ENCODE measurements at places on chromosomes 7 and 10. TPM values are rescaled to one million over a fixed set of nuclear protein-coding genes. Genes with fewer than 3 reads are reported as not detected.
A peak's percentile ranks its signal among the peaks of the same experiment; 100 is the strongest.

DNA sequence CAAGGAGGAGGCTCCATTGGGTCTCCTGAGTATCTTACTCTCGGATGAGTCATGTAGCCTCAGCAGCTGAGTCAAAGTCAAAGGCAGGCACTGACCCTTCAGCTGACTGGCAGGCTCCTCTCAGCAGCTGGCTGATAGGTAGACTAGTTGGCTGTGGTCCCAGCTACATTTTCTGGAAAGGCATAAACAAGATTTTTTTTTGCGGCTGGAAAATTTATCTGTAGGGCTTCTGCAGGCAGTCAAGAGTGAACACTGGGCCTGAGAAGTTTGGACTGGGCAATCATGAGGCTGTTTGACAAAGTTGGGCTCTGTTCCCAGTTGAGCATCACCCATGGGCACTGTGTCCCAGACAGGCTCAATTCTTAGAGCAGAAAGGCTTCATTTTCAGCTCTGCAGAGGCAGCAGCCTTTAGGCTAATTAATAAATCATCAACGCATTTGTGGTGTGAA is 796.2 kb downstream of the CCSER2 start:
- H3K27me3 ChIP-seq = no peaks in the 10 kb centered on the region
- no peak for DNase-seq
- no peaks in the 10 kb centered on the region for H3K4me1 ChIP-seq
- H3K36me3 ChIP-seq = no peaks in the 10 kb centered on the region
- no peak overlapping the region for H3K4me3 ChIP-seq

Gene GHRHR
- total RNA-seq = not detected

- H3K27me3 ChIP-seq = no peaks in the 10 kb centered on the region
- H3K4me1 ChIP-seq = peaks cover 13% of the 10 kb centered on the region
- peaks cover 6% of the 10 kb centered on the region for H3K36me3 ChIP-seq
- DNase-seq = peak; percentile 12
- H3K27ac ChIP-seq = no peak overlapping the region
These were observed 4.3 kb downstream of the NOC3L start for GRCh38 chr10:94358480-94358879.

DNA sequence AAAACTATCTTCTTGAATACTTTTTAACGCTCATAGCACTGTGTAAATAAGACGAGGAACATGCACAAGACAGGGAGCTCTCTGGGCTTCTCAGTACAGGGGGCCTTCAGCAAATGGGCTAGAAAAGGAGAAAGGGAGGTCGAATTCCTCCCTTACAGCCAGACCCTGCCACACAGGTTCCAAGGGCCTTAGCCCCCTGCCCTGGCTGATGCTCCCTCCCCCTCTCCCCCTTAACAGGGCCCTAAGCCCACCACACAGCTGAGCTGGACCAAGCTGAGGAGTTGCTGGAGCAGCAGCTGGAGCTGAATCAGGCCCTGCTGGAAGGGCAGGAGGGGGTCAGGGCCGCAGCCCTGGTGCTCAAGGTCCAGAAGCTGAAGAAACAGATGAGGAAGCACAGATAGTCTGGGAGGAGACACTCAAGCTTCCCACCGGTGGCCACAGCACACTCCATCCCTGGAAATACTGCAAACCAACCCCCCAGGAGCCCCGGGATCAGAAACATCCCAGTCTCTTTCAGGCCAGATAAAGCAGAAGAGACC is 153.9 kb downstream of the SNX13 start:
- H3K4me1 ChIP-seq = no peaks in the 10 kb centered on the region
- DNase-seq = no peak
- no peak overlapping the region for H3K27ac ChIP-seq
- H3K27me3 ChIP-seq = no peaks in the 10 kb centered on the region
- no peaks in the 10 kb centered on the region for H3K36me3 ChIP-seq

Gene PRKG1
- total RNA-seq = 46.3 TPM

Gene PRTFDC1
- 19.6 TPM for total RNA-seq

DNA sequence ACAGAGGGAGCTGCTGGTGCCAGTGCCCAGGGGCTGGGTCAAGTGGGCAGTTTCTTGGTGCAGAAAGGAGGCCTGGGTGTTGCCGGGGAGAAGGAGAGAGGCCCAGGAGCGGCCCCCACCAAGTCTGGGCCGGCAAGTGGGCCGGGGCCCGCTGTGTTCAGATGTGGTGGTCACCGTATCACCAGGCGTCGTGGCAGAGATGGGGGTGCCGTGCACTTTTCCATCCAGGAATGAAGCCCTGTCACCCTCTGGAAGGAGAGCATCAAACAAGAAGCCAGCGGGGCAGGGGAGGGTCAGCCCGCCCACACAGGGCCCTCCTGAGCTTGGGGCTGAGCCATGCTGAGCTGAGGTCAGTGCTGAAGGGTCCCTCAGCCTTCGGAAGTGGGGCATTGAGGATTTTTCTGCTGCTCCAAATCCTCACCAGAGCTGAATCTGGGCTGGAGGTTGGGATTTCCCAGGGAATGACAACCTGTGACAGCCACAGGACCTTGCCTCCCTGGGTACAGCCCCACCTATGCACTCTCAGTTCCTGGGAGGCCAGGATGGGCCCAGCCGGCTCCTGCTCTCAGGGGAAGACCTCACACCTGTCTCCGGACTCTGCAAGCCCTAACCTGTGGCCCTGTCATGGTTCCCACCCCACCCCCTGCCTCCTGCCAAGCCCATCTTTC is 27.9 kb upstream of the INPP5A start:
- DNase-seq = no peak
- no peaks in the 10 kb centered on the region for H3K27me3 ChIP-seq
- no peaks in the 10 kb centered on the region for H3K36me3 ChIP-seq
- peaks cover 4% of the 10 kb centered on the region for H3K4me1 ChIP-seq
- no peak overlapping the region for H3K4me3 ChIP-seq

Gene EPHB4
- 128 TPM for total RNA-seq

Gene JCAD
- total RNA-seq = 3.5 TPM

DNA sequence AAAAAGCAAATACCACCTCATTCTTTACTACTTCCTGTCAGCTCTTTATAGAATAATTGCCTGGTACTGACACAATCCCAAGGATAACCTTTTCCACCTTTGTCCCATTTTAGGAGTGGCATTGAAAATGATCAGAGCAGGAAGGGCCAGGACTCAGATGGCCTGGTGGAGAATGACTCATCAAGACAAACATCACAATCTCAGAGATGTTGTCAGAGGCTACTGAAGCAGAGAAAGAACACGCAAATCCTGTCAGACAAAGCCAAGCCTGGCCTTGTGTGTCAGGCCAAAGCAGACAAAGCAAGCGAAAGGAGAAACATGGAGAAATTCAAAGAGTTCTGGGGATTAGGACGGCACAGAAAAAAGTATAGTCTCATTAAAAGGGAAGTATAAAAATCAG is 40.9 kb downstream of the NSUN6 start:
- H3K27me3 ChIP-seq = no peaks in the 10 kb centered on the region
- H3K27ac ChIP-seq = peak overlapping the region; percentile 25
- peaks cover 10% of the 10 kb centered on the region for H3K4me1 ChIP-seq
- DNase-seq = peak; percentile 55

Gene SUGCT
- total RNA-seq = 0.87 TPM

DNA sequence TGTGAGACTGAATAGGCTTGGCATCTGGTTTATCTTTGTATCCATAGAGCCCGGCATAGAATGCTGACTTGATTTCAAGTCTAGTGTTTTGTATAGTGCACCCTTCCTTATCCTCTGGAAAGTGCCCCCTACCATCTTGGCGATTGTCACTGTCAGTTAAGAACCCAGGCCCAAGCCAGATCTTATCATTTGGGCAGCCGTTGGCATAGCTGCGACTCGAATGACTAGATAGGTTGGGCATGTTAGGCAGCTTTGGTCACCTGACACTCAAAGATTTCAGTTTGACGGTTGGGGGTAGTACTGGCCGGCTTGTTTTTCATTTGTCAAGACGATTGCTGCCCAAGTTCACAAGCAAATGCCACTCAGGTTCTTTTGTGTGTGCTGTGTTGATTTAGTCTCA is 6.6 kb downstream of the NIPSNAP2 start:
- H3K27me3 ChIP-seq = no peaks in the 10 kb centered on the region
- H3K4me1 ChIP-seq = peaks cover 15% of the 10 kb centered on the region
- DNase-seq = no peak
- no peak overlapping the region for H3K4me3 ChIP-seq
- no peak overlapping the region for H3K27ac ChIP-seq

Gene TMEM270
- total RNA-seq = not detected

DNA sequence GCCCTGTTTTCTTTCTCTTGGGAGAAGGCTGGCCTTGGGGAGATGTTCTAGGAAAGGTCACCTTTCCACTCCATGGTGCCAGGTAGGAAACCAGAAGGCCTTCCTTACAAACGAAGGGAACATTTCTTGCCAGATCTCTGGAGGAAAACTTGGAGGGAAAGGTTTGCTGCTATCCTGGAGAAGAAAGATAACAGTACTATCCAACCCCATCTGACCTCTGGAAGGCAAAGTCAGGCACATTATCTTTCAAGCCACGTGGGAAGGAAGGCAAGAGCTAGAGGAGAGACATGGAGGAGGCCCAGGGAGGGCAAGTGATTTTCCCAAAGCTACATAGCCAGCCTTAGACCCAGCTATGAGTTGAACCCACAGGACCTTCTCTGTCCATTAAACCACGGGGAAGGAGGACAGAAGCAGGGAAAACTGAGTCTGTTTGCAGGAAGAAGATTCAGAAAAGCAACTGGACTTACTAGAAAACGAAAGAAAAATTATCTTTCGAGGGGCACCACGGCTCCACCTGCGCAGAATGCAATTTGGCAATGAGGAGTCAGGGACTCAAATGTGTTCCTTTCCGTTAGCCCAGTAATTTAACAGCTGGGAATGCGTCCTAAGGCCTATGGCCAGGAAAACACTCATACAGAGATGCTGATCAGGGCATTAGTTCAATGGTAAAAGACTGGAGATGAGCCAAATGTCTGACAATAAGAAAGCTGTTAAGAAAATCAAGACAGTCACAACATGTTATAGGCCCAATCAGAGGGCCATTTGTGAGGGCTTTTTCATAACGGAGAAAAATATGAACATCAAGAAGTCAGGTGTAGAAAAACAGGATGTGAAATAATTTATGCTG is 32.0 kb upstream of the PSAP start:
- DNase-seq = no peak
- H3K4me1 ChIP-seq = peaks cover 12% of the 10 kb centered on the region
- no peaks in the 10 kb centered on the region for H3K36me3 ChIP-seq
- H3K27me3 ChIP-seq = no peaks in the 10 kb centered on the region

- H3K27me3 ChIP-seq = no peaks in the 10 kb centered on the region
- H3K27ac ChIP-seq = no peak overlapping the region
- no peak overlapping the region for H3K4me3 ChIP-seq
- DNase-seq = no peak
- no peaks in the 10 kb centered on the region for H3K4me1 ChIP-seq
These were observed 14.2 kb downstream of the DNAJC9 start for GRCh38 chr10:73232887-73233286.

GRCh38 chr10:70480239-70480861 is 1.8 kb downstream of the PALD1 start:
- peak overlapping the region; percentile 60 for H3K4me3 ChIP-seq
- no peak for DNase-seq
- H3K4me1 ChIP-seq = peaks cover 68% of the 10 kb centered on the region
- peak overlapping the region; percentile 78 for H3K27ac ChIP-seq

GRCh38 chr10:124292911-124293615 is 125.7 kb downstream of the OAT start:
- no peak overlapping the region for H3K27ac ChIP-seq
- H3K4me3 ChIP-seq = no peak overlapping the region
- H3K4me1 ChIP-seq = no peaks in the 10 kb centered on the region
- H3K27me3 ChIP-seq = no peaks in the 10 kb centered on the region
- H3K36me3 ChIP-seq = no peaks in the 10 kb centered on the region
- no peak for DNase-seq

DNA sequence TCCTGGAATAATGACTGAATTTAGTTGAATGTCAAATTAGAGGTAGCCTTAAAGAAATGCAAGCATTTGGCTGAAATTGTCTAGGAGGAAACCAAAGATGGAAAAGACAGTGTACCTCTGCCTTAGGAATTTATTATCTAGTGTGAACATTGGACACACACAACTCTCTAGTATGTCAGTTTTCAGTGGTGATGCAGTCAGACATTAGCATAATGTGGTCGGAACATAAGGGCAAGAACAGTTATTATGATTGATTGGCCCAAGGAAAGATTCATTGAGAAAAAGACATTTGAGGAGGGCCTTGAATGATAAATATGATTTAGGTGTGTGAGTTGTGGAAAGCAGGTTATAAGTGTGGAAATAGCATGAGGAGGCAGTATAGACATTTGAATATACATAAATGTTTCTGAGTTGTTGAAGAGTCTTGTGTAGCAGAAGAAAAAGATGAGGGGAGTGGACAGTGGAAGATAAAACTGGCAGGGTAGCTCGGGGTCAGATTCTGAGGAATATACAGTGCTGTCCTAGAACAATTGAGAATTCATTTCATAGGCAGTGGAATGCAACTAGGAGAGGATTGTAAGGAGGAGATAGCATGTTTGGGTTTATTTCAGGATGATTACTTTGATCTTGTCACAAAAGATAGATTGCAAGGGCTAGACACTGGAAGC is 414.7 kb downstream of the SUGCT start:
- no peak overlapping the region for H3K4me3 ChIP-seq
- no peaks in the 10 kb centered on the region for H3K4me1 ChIP-seq
- no peak for DNase-seq
- no peak overlapping the region for H3K27ac ChIP-seq
- H3K27me3 ChIP-seq = no peaks in the 10 kb centered on the region
- no peaks in the 10 kb centered on the region for H3K36me3 ChIP-seq

- H3K27me3 ChIP-seq = no peaks in the 10 kb centered on the region
- no peak overlapping the region for H3K4me3 ChIP-seq
- DNase-seq = no peak
- H3K4me1 ChIP-seq = no peaks in the 10 kb centered on the region
These were observed 80.1 kb upstream of the PRSS1 start for GRCh38 chr7:142669074-142669654.

Gene PYROXD2
- 33.5 TPM for total RNA-seq

Gene TMEM196
- total RNA-seq = not detected

Gene ASB13
- total RNA-seq = 14.6 TPM

Gene ARHGAP21
- total RNA-seq = 24.9 TPM

DNA sequence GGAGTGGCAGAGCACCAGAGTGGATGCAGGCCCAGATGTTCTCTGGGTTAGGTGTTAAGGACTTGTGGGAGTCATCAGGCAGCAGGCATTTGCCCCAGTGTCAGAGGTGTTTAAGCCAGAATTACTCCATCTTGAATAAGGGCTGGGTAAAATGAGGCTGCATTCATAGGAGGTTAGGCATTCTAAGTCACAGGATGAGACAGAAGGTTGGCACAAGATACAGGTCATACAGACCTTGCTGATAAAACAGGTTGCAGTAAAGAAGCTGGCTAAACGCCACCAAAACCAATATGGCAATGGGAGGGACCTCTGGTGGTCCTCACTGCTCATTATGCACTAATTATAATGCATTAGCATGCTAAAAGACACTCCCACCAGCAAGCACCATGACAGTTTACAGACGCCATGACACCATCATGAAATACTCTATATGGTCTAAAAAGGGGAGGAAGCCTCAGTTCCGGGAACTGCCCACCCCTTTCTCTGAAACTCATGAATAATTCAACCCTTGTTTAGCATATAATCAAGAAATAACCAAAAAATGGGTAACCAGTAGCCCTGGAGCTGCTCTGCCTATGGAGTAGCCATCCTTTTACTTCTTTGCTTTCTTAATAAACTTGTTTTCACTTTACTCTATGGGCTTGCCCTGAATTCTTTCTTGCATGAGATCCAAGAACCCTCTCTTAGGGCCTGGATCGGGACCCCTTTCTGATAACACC is 882 bp upstream of the LRRC61 start:
- no peaks in the 10 kb centered on the region for H3K27me3 ChIP-seq
- peak overlapping the region; percentile 96 for H3K27ac ChIP-seq
- DNase-seq = no peak
- peaks cover 18% of the 10 kb centered on the region for H3K36me3 ChIP-seq
- peak overlapping the region; percentile 61 for H3K4me3 ChIP-seq
- peaks cover 46% of the 10 kb centered on the region for H3K4me1 ChIP-seq

GRCh38 chr10:110508159-110508788 is 10.6 kb downstream of the DUSP5 start:
- H3K4me1 ChIP-seq = peaks cover 20% of the 10 kb centered on the region
- peaks cover 49% of the 10 kb centered on the region for H3K36me3 ChIP-seq
- H3K27me3 ChIP-seq = no peaks in the 10 kb centered on the region
- no peak for DNase-seq

Gene TMEM243
- total RNA-seq = 34.8 TPM

Gene SH2D4B
- not detected for total RNA-seq

Gene HABP2
- total RNA-seq = not detected
